WTC11 (cell line): ENCODE measurements at places on chromosomes 3 and 15. TPM values are rescaled to one million over a fixed set of nuclear protein-coding genes. Genes with fewer than 3 reads are reported as not detected.

DNA sequence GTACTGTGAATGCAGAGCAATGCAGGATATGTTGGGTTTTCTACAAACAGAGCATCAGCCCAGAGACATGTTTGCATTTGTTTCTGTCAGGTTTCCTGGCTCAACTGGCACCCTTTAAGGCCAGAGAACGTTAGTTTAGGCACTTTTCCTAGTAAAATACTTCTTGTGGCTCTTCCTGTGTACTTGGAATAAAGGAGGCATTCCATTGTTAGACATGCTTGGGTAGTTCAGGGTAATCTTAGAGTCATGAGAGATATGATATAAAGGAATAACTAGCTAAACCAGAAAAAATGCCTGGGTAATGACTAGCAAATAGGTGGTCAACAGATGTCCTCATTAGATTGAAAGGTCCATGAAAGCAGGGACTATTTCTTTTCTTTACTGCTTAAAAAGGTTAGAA, 60.4 kb upstream of the RBM5 start:
- no peak for DNase-seq

DNA sequence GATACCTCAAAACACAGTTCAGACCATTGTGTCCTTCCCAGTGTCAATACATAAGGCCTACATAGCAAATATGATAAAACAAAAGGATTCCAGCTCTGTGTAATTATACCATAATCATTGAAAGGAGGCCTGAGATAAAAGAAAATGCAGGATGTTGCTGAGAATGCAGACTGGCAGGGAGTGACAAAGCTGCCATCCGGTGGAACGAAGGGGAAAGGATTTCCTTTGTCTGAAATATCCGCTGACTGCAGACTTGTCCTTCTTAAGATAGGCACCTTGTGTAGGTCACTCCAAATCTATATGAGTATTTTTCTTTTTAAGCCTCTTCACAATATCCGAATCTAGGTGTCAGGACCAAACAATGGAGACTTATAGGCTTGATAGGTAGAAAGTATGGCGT, 108.0 kb downstream of the KCNH8 start:
- DNase-seq = no peak

DNA sequence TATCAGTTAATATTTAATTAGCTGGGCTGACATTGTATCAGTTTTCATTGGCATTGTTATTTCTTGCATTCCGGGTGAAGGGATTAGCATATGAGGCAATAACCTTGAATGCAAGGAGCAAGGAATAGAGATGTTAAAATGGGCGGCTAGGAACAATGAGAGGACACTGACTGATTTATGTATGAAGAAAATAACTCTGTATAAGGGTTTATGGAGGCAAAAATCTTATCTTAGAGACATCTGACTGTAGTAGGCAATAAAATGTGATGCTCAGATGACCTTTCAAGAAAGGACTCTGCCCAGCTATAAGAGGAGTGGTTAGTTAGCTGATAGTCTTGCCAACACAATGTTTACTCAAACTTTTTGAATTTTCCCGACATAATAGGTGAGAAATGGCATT, 158.3 kb downstream of the EFHB start:
- DNase-seq = no peak

DNA sequence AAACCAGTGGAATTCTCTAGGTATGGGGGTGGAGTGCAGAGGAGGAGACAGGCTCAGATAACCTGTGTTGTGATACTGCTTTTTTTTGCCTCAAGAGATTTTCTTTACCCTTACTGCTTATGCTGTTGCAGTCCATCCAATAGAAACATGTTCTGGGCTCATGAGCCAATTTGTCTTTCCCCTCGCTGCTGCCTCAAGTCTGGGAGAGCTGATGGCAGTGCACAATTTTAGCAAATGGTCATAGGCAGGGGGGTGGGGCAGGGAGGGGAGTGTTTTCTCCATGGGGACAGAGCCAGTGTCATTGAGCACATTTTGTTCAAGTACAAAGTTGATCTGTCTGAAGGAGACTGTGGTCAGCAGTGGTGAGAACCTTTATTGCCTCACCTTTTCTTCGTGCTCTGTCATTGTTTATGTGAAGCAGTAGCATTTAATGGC, 134.9 kb downstream of the MBNL1 start:
- DNase-seq = no peak

The LRRC15 gene
- 0.07 to 0.11 TPM (median 0.11 TPM) in 3 replicates for total RNA-seq

DNA sequence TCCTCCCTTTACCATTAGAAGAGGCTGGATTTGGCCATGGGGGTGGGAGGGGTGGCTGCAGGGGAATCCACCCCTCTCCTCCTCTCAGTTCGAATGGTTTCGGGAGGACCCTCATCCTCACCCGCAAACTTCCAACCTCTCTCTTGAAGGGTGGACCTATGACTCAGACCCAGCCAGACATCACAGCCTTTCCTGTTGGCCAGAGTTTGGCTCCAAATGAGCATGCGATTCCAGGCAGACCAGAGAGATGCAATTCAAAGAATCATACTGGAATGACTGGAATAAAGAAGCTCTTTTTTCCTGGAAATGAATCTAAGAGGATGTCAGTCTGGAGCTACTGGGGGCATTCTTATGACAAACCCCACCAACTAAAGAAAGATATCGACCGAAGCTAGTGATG, 516.7 kb upstream of the MDFIC2 start:
- no peak for DNase-seq
